ENCODE measurements at places on chromosomes 12 and 14. TPM values are rescaled to one million over a fixed set of nuclear protein-coding genes. Genes with fewer than 3 reads are reported as not detected.

The LTBR gene
- 2.4 TPM for total RNA-seq

The HOXC12 gene
- total RNA-seq = not detected

The SLCO1C1 gene
- total RNA-seq = 16.7 TPM

The TPH2 gene
- total RNA-seq = under 0.01 TPM

The RNASE8 gene
- total RNA-seq = not detected

The PTPRR gene
- 16.7 TPM for total RNA-seq

The CIROP gene
- not detected for total RNA-seq

The NRIP2 gene
- not detected for total RNA-seq

The SERPINA9 gene
- not detected for total RNA-seq

DNA sequence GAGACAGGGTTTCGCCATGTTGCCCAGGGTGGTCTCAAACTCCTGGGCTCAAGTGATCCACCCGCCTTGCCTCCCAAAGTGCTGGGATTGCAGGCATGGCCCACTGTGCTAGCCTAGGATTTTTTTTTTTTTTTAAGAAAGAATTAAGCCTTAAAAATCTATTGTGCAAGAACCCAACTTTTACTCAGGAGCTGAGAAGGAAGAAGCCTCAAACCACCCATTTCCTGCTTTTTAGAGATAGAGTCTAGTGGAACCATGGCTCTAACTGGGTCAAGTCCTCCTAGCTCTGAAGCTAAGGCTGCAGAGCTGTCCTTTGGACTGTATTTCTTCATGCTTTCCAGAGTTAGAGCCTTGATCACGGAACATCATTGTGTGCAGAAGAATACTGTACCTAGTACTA, 1.3 kb upstream of the TSFM start:
- DNase-seq = no peak

DNA sequence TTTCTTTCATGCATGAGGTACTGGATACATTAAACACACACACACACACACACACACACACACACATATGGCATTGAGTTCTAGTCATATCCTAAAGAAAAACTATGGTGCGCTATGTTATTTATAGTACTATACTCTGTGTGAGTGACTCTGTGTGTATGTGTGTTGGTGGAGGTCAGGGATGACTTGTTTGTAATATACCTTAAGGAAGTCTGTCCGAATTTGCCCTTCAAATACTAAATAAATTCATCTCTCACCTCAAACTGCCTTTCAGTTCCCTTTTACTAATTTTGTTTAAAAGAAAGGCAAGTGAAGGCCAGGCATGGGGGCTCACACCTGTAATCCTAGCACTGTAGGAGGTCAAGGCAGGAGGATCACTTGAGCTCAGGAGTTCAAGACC, 2.1 kb upstream of the AKAP5 start:
- no peak for DNase-seq

- no peak for DNase-seq
Measured at GRCh38 chr14:83908419-83908818, 1621.5 kb upstream of the FLRT2 start.

DNA sequence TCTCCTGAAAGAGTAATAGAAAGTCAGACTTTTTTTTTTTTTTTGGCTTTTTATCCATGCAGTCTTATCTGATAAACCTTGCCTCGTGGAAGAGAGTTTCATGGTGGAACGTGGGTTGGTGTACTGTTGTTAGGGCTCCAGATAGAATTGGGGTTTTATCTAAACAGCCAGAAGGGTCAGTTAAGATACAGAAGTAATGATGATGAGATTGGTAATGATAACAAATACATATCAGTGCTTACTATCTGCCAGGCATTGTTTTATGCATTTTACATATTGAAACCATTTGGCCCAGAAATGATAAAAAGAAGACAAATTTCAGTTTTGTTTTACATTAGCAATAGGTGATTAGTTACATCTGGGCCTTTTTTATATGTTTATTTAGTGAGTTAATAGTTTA, 372.8 kb upstream of the PRICKLE1 start:
- DNase-seq = no peak

- no peak for DNase-seq
Measured at GRCh38 chr12:38157274-38157932, 159.2 kb upstream of the ALG10B start.

- DNase-seq = no peak
Measured at GRCh38 chr14:35285168-35286002, 6.8 kb upstream of the PSMA6 start.

DNA sequence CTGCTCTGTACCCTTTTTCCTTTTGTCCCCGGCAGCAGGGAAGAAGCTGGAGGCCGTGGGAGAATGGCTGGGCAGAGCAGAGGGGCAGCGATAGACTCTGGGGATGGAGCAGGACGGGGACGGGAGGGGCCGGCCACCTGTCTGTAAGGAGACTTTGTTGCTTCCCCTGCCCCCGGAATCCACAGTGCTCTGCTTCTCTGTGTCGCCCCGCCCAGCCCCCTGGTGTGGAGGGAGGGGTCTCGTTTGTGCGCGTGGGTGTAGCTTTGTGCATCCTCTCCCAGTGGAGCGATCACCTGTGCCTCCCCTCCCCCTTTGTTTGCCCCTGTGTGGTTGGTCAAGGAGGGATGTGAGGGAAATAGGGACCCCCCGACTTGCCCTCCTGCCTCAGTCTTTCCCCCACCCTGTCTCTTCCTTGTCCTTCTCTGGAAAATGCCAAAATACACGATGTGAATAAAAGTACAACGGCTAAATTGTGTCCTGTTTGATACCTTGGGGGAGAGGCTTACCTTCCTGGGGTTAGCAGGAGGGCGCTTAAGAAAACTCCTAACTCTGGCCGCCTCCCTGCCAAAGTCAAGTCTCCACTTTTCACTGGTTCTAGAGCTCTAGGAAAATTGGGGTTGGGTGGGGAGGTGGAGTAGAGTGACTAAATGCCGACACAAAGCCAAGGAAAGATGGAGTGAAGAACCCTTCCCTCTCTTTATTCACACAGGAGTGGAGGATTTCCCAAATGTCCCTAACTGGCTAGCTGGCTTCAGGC, 990 bp upstream of the TPI1 start:
- no peak for DNase-seq

DNA sequence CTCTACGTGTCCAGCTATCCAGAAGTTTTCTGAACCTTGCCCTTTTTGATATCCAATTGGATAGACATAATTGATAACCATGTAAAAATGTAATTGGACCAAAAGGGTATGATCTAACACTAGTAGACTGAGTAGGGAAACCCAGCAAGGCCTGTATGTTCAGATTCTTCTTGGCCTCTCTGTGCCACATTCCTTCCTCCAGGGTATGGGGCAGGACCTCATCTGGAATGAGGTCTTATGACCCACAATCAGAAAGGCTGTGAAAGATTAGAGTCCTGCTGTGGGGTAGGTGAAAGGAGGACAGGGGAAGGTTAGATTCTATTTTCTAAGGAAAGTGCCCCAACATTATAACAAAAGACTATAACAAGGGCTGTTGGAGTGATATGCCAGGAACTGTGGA, 51.3 kb upstream of the A2ML1 start:
- no peak for DNase-seq

DNA sequence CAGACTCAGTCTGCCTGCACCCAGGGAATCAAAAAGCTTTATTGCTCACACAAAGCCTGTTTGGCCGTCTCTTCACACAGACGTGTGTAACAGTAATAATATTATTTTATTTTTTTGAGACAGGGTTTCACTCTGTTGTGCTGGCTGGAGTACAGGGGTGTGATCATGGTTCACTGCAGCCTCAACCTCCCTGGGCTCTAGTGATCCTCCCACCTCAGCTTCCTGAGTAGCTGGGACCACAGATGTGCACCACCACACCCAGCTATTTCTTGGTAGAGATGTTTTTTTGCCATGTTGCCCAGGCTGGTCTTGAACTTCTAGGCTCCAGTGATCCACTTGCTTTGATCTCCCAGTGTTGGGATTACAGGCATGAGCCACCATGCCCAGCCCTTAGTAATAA, 88.4 kb upstream of the DCD start:
- no peak for DNase-seq

- no peak for DNase-seq
Measured at GRCh38 chr12:27824126-27824842, 44.2 kb upstream of the MANSC4 start.

DNA sequence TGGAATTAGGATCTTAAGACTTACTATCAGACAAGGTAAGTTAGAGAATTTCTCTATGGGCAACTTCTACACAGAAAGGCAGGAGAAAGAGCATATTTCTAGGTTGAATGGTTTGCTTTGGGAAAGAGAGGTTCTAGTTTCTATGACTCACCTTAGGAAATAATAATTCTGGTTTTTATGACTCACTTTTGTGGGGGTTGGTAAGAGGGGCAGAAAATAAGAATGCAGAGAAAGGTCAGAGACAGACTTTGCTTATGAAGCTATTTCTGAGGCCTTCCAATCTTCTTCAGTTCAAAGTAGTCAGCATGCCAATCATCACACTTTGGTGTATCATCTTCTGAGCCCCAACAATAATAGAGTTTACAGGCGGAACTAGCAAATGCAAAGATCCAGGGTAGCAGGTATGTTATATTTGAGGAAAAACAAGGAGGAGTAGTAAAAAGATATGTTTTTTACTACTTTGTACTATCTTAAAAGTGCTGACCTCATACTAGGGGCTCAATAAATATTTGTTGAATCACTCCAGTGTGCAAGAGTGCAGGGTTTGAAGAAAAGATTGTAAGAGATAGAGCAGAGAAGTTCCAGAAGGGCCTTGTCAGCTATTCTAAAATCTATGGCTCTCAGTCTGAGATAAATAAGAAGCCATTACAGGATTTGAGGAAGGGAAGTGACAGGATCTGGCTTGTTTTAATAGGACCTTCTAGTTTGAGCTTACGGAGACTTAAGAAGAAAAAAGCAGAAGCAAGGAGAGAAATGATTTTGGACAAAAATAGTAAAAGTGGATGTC, 56.7 kb upstream of the LRFN5 start:
- DNase-seq = no peak

- no peak for DNase-seq
Measured at GRCh38 chr14:97970222-97970621, 1173.0 kb downstream of the VRK1 start.

DNA sequence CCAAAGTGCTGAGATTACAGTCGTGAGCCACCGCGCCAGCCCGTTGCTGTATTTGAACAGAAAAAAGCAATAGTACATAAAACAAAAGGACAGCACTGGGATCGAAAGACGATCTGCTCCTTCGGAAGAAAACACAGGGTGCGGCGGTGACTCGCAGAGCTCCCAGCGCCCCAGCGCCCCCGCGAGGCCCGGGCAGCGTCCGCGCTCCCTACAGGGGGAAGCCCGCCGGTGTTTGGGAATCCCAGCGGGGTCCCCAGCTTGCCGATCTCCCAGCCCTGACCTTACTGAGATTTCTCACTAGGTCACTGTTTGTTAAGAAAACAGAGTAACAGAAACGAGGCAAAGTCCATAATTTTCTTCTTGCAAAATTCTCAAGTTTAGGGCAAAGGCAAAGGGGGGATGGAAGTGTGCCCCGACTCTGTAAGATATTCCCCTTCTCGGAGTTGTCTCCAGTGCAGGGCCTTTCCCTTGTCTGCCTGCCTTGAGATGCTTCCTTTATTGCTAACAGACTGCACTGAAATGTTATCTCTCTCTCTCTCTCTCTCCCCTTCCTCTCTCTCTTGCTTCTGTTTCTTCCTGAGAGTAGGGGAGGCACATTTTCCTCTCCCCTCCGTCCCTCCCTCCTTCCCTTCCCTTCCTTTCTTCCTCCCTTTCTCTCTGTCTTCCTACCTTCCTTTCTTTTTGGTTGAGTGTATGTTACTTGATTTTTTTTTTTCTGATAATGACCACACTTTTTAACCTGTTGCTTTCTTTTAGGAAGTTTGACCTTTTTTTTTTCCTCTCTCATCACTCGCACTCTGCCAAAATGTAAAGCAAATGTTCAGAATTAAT, 91.9 kb downstream of the TMEM30B start:
- DNase-seq = peak; percentile 47

DNA sequence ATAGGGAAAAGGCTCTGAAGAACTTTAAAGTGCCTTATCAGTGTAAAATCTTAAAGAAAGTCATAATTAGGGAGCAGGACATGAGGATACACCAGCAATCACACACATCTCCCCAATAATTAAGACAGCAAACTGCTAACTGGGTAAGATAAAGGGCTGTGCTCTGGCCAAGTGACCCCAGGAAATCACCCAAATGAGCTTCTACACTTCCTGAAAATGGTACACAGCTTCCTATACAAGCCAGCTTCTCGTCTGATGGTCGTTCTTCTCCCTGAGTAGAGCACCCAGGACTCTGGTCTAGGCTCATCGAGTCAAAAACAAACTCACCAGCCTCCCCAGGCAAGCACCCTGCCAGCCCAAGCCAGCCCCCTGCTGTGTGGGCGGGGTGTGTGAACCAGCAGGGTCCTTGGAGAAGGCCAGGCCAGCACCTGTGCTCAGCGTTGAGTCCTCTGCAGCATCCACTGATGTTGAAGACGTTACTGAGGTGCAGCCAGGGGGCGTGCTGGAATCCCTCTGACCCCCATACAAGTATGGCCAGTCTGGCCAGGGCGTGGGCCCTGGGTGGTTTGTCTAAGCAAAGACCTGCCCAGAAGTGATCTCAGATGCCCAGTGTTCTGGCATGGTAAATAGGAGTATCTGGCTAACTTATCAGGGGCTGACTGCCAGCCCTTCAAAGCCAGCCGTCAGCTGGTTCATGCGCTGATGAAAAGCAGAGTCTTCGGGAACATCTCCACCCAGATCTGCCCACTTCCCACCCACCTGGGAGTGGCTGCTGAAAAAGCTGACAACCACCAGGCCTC, 41.4 kb downstream of the ACTN1 start:
- no peak for DNase-seq

- no peak for DNase-seq
Measured at GRCh38 chr14:30610787-30611343, 11.3 kb upstream of the SCFD1 start.

DNA sequence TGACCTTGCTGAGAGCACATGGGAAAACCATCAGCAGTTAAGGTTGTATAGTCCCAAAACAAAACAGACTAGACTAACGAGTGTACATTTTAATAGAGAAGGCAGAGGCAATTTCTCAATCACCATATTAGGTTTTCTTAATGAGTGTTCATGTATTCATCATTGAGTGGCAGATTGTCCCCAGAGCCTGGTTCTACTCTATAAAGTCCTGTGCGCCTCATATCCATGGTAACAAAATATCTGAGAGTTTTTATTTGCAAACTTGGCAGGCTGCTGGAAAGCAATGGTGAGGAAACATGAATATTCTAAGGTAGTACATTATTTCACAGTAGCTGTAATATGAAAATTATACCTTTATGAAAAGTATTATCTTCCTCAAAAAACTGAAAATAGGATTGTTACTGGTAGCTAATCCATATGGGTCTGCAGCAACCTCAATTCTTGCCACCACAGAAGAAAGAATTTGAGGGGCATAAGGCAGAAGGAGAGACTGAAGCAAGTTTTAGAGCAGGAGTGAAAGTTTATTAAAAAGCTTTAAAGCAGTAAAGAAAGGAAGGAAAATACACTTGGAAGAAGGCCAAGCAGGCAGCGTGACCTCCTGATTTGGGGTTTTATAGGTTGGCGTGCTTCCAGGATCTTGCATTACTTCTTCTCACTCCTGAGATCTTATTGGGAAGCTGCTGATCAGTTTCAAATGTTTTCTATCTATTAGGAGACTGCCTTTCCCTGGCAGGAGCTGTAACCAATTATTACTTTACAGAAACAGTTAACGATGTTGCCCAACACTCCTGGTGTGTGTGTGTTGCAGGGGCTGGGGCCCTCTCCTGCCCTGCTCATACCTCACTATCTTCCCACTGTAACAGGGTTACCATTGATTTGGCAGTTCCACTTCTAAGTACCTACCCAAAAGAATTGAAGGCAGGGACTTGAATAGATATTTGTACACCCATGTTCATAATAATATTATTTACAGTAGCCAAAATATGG, 154.0 kb upstream of the NUDT4 start:
- DNase-seq = no peak

Measured in frontal cortex (tissue), 4 donors.